ENCODE measurements at places on chromosomes 3 and 15.

DNA sequence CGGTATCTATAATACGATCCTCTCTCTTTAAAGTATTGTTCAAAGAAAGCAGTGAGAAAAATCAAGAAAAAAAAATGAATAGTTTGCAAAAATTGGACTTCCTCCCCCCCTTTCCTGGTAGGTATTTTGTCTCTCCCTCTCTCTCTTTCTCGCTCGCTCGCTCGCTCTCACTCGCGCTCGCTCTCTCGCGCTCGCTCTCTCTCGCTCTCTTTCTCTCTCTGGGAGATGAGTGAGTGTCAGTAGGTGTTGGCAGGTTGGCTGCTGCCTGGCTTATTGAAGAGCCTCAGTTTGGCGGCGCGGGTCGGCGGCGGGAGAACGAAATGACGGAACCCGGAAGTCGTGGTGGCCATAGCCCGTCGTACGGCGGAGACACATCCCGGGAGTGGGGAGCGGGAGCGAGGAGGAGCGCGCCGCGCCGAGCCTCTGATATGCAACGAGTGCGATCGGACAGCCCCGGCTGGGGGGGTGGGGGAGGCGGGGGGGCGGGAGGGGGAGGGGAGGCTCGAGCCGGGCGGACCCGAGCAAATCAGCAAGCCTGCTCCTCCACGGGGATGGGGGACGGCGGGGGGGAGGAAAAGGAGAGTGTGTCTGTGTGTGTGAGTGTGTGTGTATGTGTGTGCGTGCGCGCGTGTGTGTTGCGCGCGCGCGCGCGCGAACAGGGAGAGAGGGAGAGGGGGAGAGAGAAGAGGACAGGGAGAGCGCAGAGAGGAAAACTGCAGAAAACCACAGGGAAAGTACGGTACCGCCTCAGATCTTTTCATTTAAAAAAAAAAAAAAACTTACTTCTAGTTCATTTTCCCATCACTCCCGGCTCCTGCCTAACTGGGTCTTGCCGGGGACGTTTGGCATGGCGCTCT, at the start of gene MEIS2:
Gene MEIS2, minus strand, starts transcription at position 441 of the 857 bp plus-strand sequence. CDS start 1,083 bp downstream, outside the sequence.
- peak; percentile 63 for DNase-seq

DNA sequence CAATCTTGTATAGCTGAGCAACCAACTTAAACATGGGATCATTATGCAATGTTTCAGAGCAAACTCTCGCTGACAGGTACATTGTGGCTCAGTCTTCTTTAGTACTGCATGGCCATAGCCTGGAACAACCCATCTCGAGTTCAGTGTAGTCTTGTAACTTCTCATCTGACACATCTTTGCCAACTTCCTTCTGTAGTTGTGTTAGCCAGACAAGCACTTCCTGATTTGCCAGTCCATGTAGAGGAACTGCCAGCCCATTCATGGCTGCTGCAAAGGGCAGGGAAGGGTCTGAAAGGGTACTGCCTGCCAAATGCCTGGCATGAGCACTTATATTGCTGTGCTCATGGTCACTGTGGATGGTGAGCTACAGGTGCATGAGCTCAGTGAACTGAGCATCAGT, 49.2 kb upstream of the CCDC54 start:
- DNase-seq = no peak

DNA sequence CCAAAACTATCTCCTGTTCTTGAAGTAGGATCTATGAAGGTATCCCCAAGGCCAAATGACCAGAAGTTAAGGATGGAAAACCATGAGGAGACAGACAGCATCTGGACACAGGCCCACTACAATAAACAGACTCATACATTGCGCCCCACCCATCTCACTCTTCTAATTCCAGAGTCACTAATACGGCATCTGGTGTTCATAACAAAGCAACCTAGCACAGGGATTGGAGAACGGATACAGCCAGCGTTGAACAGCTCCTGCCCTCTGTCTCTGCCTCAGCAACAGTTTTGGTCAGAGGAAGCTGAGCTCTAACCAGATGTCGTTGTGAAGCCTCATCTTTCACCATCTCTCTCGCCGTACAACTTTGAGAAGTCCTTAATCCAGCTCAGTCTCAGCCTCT, 44.5 kb upstream of the CCDC80 start:
- DNase-seq = no peak

- DNase-seq = no peak
Measured at GRCh38 chr15:72474466-72474911, 359 bp downstream of the ARIH1 start.

GRCh38 chr3:13650210-13651056, 101.5 kb downstream of the FBLN2 start:
- peak; percentile 69 for DNase-seq

DNA sequence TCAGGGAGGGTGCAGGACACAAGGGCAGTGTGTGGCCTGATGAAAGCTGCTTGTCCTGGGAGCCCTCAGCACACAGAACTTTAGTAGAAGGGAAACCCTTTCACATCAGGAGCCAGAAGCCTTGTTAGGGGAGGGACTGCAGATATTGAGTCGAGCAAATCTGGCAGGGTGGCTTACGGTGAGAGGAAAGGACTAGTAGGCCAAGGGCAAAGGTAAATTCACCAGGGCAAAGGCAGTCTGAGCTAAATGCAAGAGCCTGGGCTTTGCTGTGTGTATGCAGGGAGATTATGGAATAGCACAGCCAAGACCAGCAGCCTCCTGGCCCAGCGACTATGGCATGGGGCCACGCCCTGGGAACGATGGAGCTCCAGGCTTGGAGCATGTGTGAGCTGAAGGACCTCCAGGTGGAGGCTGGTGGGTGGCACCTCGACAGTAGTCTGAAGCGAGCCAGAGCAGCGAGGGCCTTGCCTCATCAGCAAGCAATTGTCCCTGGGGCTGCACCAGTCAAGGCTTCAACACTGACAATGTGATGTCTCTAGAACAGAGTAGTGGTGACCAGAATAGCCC, 76.1 kb downstream of the CCR1 start:
- no peak for DNase-seq

DNA sequence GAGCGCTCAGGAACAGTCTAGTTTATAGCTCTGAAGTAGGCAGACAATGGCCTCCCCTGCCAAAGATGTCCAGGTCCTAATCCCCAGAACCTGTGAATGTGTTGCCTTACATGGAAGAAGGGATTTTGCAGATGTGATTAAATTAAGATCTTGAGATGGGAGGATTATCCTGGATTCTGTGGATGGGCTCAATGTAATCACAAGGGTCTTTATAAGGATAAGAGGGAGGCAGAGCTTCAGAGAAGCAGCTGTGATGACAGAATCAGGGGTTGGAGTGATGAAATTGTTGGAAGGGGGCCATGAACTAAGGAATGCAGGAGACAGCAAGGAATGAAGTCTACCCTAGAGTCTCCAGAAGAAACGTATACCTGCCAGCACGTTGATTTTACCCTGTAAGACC, 14.0 kb upstream of the GK5 start:
- no peak for DNase-seq

DNA sequence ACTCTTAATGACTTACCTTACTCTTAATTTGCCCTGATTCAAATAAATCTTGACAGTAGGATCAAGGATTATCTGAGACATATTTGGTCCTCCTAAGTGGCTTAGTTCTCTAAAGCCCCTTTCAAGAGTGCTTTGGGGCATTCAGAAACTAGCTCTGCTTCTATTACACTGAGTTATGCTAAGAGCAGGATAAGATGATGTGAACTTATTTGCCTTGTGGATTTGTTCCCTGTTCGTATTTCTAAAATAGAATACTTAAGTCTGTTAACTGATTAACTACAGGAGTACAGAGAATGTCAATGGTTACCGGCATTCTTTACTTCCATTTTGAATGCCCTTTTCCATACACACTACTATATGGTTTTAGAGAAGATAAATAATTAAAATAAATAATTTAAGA, 14.8 kb upstream of the FRMD4B start:
- no peak for DNase-seq

DNA sequence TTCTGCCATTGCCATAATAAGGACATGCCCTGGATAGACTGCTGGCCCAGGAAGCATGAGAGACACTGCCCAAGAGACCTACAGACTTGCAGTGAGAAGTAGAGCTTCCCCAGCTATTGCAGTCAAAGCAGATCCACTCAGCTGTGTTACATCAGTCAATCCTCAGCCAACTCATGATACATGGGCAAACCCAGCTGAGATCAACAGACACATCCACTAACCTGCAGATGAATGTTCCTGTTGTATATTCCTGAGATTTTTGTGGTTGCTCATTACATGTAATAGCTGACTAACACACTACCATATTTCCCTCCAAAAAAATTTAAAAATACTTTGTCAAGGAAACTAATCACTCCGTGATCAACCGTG, 68.6 kb downstream of the DCLK3 start:
- no peak for DNase-seq

GRCh38 chr3:42653560-42654330, at the start of gene ZBTB47:
Gene ZBTB47 (plus strand): TSS chr3:42653697. CDS start chr3:42658356, 4,659 bp downstream.
- no peak for DNase-seq

DNA sequence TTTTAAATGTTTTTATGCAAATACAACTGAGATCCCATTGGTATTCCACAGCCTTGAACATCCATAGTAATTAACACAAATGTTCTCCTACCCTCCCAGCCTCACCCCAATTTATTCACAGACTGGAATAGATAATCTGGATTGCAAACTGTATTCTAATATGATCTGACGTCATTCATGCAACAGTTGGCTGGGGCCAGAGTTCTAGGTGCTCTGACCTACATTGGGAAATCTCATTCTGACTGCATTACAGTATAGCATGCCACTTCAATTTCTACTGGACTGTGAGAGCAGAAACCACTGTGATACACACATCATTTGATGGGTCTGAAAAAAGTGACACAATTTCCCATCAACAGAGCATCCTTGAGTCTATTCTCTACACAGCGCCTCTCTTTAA, 403.1 kb downstream of the MAGI1 start:
- no peak for DNase-seq

DNA sequence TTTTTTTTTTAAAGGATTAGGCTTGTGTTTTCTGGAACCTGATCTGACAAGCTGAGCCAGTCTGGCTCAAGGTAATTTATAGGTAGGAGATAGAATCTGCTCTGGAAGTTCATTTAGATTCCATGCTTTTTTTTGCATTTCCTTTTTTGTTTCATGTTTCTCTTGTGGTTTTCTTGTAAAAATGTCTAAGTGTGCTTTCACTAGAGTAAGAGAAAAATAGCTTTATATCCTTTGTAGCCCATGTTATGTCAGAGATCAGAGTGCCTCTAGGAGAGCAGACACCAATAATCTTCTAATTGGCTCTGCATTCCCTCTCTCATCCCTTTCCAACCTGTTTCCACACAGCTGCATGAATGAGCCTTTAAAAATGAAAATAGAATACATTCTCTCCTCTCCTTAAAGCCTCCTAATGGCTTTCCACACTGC, 389.8 kb upstream of the KCNMB2 start:
- no peak for DNase-seq

DNA sequence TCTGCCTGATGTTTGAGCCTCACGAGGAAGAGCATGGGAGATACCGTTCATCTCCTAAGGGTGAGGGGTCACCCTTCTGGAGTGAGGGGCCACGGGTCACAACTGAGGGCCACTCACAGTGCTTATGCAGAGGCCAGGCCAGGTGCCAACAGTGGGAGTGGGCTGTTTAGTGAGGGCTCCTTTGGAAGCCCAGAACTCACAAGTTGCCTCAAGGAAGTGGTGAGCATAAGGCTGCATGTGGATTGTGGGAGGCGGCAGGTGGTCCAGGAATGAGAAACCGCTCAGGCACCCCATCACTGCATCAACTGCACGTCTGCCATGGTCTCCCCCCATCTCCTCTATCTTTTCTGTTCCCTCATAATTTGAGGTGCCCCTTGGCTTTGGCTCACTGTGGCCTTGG, 26.5 kb downstream of the SPSB4 start:
- DNase-seq = no peak

DNA sequence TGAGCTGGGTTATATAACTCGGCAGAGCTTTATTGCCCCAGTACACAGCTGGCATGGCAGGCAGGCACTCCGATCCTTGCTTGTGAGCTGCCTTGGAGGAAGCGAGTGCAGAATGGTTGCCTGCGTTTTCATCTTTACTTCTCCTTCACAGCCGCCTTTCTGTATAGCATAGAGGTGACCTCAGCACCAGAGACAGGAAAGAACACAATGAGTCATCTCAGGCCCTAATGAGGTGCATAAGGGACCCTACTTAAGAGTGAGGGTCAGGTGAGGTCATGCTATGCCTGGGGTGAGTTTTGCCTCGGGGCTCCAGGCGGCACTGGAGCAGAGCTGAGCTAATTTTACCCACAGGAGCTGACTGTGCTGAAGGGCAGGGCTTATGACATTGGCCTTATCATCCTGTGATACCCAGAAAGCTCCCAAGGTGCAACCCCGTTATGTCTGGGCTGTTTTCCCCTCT, 43.5 kb downstream of the LPP start:
- no peak for DNase-seq
